ENCODE measurements at places on chromosomes 6 and 20.
A peak's percentile ranks its signal among the peaks of the same experiment; 100 is the strongest.

DNA sequence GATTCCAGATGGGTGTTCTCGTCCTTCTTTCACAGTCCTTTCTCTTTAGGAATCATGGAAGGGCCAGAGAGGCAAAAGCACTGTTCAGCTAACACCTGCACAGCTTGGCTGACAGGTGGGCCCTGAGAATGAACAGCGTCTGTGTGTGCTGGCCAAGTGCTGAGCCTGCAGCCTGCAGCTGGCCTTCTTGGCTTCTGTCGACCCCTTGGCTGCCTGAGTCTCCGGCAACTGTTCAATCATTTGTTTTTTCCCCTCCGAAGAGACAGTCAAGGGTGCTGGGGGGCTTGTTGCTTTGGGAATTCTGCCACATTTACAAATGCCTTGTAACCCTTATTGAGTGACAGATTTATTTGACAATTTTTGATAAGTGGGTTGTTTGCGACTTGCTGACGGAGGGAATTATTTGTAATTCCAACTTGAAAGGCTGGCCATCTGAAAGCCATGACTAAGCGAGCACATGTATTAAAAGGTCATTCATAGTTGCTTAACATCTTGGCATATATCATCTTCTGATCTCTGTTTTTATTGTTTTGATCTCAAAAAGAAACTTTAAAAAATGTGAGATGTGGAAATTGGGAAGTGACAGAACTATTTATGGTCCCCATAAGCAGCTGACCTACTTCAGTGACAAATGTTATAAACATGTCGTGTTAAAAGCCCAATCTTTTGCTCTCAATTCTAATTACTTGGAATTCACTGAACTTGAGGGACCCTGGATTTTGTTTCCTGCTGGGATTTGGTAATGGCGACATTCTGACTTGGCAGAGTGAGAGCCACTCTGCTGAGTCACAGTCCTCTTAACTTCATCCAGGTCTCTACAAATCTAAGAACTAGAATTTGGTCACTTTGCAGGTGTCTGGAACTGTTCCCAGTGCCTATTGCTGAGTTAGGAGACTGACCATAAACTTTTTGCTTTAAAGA lies 41.9 kb upstream of the FERMT1 start:
- DNase-seq = no peak

GRCh38 chr6:37980222-37980595 lies 160.7 kb downstream of the ZFAND3 start:
- no peak for DNase-seq

- DNase-seq = no peak
These were observed 2.9 kb downstream of the SALL4 start for GRCh38 chr20:51799401-51799860.

- DNase-seq = no peak
These were observed 297.8 kb upstream of the BMP2 start for GRCh38 chr20:6469695-6470094.

DNA sequence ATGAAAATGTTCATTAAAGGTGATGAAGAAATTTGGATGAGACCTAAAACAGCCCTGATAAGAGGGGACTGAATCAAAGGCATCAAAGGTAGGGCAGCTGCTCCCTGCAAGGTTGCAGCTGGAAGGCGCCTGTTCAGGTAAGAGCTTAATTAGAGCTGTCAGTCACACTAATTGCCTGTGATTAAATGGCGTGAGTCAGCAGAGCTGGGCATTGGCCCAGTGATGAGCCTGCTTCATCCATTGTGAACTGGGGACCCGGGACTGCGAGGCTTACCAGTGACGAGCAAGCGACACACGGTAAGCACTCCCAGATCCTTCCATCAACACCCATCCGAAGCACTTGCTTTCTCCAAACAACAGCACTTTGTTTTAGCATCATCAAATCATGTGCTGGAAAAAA lies 621.5 kb upstream of the CDH4 start:
- peak; percentile 96 for DNase-seq

GRCh38 chr6:4487538-4487937 lies 288.7 kb upstream of the CDYL start:
- no peak for DNase-seq

DNA sequence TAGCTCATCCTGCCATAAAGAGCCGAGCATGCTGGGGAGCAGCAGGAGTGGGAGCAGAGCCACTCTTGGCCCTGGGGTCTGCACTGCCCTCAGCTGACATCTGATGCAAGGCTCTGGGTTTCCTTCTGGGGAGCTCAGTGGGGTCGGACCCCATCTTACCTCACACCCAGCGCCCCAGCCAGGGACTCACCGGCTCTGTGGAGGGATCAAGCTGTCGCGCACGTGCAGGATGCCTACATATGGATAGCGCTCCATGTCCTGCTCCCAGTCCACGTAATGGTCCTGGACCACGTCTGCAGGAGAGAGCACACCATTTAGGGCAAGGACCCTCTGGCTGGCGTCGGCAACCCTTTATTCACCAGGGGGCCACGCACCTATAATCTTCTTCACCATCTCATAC lies 12.2 kb downstream of the LEMD2 start:
- DNase-seq = no peak

GRCh38 chr6:87653074-87653962 lies 48.7 kb downstream of the AKIRIN2 start:
- no peak for DNase-seq

DNA sequence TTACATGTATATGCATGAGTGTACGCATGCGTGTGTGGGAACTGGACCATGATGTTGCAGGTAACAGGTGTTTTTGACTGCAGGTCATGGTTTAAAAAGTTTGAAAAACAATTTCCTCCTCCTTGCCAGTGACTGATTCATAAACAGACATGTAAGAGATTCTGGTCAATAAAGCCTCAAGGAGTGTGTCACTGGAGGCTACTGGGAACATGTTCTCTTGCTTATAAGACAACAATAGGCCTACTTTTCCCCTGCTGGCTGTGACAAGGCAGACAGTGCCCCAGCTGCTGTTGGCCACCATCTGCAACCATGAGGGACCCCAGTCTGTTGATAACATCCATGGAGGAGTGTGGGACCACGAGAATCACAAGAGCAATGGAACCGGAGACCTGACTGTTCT lies 12.7 kb downstream of the LEMD2 start:
- no peak for DNase-seq

DNA sequence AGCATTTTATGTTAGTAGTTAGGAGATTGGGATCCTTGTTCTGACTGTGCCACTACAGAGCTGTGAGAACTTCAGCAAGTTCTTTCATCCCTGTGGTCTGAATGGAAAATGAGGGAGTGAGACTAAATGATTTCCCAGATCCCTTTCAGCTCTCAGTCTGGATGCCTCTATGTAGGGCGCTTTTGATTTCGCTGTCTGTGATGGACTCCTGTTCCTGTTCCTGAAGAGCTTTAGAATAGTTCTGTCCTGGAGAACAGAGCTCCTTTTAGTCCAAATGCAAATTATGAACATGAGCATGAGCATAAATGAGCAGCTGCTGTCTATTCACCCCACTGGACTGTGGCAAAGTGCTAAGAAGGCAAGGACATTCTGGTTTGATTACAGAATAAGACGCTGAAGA lies 61.4 kb upstream of the NT5E start:
- DNase-seq = no peak

- DNase-seq = no peak
These were observed 91.0 kb downstream of the TMEM170B start for GRCh38 chr6:11628562-11628961.
